Nucleus accumbens (tissue), 56 donors: ENCODE measurements at places on chromosomes 2 and 18.

GRCh38 chr2:16726147-16726546, 60.5 kb upstream of the CYRIA start:
- DNase-seq = no peak

GRCh38 chr2:8606649-8607550, 75.0 kb upstream of the ID2 start:
- no peak for DNase-seq

DNA sequence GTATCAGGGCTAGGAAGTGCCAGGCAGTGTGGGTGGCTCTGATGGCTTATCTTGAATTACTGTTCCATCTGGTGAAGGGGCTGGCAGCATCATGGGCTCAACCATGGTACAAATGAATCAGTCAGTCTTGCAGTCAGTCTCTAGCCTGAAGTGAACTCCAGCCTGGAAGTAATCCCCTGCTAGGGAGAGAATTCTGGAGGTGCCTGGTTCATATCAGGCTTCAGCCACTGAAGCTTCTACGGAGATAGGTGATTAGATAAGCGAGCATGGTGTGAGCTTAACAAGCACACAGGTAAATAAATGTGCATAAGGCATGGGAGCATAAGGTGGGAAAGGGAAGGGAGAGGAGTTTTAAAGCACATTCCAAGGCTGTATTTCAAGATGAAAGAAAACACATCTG, 541.7 kb downstream of the MBD2 start:
- no peak for DNase-seq

DNA sequence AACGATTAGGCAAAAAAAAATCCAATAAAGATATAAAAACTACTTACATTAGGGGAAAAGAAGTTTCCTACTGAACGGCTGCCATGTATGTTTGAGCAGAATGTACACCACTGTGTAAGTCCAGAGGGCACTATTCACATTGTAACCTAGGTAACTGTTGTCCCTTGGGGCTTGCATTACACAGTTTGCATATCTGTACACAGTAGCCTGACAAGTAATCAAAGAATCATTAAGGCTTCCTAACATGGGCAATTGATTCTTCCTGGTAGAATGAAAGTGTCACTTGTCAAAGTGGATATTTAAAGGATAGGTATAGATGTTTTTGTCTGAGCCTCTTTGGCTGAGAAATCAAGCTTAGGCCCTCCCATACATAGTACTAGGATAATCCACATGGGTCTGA, 39.1 kb downstream of the PLEK start:
- DNase-seq = no peak

- DNase-seq = no peak
Measured at GRCh38 chr2:216517447-216518225, 19.0 kb downstream of the RPL37A start.

DNA sequence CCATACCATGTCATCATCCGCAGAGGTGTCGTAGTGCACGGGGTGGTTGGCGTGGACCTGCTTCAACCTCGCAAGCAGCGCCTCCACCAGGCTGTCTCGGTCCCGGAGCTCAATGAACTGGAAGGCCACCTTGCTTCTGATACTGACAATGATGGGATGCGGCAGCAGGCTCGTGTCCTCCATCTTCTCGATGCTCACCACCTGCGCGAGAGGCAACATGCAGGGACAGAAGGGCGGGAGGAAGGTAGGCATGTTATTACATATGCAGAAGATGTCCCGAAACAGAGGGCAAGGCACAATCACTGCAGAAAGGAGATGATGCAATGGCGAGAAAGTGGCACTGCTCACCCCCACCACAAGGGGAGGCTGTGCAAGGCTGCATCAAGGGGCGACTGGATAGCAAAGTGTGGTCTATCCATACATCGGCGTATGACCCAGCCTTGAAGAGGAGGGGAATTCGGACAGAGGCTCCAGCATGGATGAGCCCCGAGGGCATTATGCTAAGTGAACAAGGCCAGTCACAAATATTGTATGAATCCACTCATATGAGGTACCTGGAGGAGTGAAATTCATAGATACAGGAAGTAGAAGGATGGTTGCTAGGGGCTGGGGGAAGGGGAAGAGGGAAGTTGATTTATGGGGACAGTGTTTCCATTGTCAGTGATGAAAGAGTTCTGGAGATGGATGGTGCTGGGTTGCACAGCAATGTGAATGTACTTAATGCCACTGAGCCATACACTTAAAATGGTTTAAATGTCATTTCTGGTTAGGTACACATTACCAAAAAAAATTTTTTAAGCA, 36.6 kb downstream of the RPL31 start:
- no peak for DNase-seq

GRCh38 chr2:152200565-152201465, 25.3 kb upstream of the STAM2 start:
- no peak for DNase-seq

DNA sequence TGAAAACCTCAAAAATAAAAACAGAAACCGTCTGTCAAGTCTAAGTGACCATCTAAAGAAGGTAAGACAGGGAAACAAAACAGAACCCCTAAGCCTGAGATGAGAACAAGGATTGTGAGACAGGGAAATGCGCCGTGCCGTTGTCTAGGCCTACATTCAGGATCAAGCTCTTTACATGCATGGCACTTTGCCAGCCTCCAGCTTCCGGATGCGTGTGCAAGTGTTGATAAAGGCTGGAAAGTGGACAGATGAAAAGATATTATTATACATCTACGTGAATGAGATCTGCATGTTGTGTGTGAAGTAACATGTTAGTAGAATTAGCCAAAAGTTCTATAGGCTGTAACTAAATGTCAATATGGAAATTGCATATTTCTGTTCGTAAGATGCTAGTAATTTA, 28.6 kb upstream of the TMEM87B start:
- DNase-seq = no peak

DNA sequence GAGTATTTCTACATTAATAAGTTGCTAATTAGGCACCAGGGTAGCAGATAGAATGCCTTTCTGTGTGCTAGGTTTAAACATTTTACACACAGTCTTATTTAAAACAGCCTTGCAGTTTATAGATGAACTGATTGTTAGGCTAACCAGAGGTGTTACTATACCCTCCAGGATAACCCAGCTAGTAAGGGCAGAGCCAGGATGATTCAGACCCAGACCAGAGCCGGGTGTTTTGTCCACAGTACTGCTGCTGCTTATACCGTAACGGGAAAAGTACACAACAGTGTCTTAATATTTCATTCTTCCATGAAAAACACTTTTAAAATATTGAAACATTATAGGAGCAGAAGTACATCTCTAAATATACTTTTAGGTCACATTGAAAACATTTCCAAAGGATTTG, 82.7 kb downstream of the MALT1 start:
- DNase-seq = no peak

DNA sequence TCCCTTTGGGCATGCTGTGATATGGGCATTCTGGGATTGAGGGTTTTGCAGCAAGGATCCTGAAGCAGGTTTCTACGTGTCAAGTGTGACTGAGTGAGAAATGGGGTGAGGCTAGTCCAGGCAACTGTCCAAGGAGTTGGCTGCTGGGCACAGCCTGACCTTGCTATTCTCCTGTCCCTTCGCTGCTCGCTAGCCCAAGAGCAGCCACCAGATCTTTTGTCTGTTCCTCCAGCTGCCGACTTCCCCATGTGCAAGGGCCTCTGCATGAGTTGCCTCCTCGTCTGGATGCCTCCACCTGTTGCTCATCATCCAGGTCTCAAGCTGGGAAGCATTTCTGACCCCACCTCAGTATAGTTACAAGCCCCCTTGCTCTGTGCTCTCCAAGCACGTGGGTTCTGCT, 71.1 kb downstream of the DYSF start:
- no peak for DNase-seq

GRCh38 chr2:135378591-135378990, 152.4 kb downstream of the ZRANB3 start:
- DNase-seq = no peak

GRCh38 chr18:50642439-50642838, 82.6 kb downstream of the MAPK4 start:
- no peak for DNase-seq

- no peak for DNase-seq
Measured at GRCh38 chr2:39431592-39432316, 5.3 kb downstream of the MAP4K3 start.

- no peak for DNase-seq
Measured at GRCh38 chr2:206988884-206989283, 49.6 kb downstream of the CPO start.

- no peak for DNase-seq
Measured at GRCh38 chr18:37346048-37346447, 219.6 kb downstream of the CELF4 start.

DNA sequence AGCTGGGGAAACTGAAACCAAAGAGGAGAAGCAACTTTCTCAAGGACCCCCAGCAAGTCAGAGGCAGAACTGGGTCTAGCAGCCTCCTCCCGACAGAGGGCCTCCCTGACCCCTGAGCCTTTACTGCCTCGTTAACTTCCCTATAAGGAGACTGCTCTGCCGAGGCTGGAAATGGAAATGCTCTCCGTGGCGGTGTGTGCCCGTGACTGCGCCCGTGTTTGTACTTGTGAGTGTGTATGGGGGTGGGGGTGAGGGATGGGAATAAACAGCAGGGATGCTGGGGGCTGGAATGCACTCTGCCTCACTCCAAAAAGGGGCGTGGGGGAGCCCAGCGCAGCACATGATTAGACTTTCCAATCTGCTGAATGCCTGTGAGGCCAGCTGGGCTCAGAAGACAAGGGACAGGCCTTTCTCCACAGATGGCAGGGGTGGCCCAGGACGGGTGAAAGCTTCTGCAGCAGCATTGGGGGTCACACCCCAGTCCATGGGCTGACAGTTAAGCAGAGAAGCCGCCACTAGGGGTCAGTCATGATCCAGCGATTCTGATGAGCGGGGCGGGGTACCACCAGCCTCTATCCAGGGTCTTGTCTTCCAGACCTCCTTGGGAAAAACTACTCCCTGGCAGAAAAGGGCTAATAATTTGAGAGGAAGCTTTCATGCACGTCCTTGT, 26.8 kb downstream of the MPHOSPH10 start:
- DNase-seq = no peak

- DNase-seq = no peak
Measured at GRCh38 chr2:974054-974453, 23.4 kb downstream of the SNTG2 start.

- DNase-seq = no peak
Measured at GRCh38 chr2:29304399-29305060, 189.3 kb downstream of the CLIP4 start.

- DNase-seq = no peak
Measured at GRCh38 chr2:100630473-100630977, 67.7 kb downstream of the PDCL3 start.

- no peak for DNase-seq
Measured at GRCh38 chr2:191571163-191571769, 106.7 kb upstream of the NABP1 start.

- no peak for DNase-seq
Measured at GRCh38 chr2:51649366-51649765, 617.4 kb upstream of the NRXN1 start.

DNA sequence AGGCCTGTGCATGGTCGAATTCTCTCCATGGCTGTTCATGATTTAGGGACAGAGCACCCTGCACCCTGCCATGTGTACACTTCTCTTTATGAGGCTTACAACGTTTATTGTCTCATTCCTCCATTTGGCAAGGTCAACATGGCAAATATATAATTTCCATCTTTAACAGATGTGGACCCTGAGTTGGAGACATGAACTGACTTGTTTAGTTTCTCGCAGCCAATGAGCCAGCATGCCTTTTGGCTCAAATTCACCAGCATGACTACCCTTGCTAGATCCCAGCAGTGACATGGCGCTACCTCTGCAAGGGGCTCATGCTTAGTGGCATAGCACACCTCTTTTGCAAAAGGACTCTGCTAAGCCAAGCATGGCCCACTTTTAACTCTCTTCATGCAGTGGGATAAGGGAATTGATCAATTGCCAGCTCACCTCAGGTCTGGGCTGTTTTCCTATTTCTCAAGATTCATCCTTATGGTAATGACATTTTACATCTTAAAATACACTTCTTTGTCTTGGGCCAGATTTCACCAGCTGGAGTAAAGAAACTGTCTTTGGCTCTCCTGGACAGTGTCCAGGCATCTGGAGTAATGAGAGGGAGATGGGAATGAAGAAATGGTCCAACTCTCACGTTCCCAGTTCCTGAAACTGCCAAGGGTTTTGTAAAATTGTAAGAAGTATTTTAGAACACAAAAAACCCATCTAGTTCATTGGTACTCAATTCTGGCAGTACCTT, 159.5 kb downstream of the SETBP1 start:
- DNase-seq = no peak

DNA sequence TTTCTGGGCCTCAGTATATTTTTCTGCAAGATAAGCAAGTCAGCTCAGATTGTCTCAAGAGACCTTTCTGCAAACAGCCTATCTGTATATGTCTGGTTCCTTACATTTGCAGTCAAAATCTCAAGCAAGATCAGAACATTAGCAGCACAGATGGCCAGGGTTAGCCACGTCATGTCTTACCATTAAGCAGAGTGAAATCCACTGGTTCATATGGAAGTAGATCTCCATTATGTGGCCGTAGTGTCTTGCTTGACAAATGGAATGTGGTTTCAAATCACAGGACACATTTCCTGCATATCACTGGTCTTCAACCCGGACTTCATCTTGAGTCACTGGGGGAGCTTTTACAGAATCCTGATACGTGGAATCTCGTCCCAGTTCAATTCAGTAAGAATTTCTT, 500.2 kb downstream of the FBXO15 start:
- DNase-seq = no peak

- DNase-seq = no peak
Measured at GRCh38 chr2:133574620-133575019, 6.4 kb upstream of the NCKAP5 start.

DNA sequence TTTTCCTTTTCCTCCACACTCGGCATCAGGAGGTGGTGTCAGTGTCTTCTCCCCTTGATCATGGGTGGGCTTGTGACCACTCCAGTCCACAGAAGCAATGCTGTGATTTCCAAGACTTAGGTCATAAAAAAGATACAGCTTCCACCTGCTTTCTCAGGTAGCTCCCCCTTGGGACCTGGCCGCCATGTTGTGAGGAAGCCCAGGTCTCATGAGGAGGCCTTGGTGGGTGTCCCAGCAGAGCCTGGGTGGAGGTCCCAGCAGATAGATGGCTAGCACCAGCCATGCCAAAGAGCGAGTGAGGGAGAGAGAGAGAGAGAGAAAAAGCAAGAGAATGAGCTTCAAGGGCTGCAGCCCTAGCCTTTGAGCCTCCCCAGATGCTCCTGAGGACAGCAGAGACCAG, 16.0 kb downstream of the SLC66A2 start:
- DNase-seq = no peak

DNA sequence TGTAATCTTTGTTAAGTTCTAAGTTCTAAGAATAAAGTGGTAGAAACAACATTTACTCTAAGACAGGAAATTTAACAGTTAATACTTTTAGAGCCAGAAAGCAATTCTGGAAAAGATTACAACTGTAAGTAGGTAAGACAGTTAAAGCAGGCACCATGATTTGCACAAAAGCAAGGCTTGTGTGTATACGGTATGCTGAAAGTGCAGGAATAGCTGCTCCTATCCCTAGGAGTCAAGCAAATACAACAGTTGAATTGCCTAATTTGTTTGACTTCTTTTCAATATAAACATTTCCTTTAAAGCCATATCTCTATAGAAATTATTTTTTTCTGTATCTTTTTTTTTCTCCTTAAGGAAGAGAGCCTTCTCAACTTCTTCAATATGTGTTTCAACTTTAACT, 116.4 kb downstream of the KCNJ3 start:
- no peak for DNase-seq
